ENCODE measurements at places on chromosomes 7 and 10. TPM values are rescaled to one million over a fixed set of nuclear protein-coding genes. Genes with fewer than 3 reads are reported as not detected.

Gene PLAC9
- total RNA-seq, result not detected

Gene PTPRE
- 55.1 TPM for total RNA-seq

Gene MKX
- not detected for total RNA-seq

Gene GSDME
- 0.19 TPM for total RNA-seq

Gene CAV1
- total RNA-seq, result not detected

Gene UPK3BL2
- 115 TPM for total RNA-seq

Gene HOGA1
- total RNA-seq, result not detected

Gene ZNF716
- total RNA-seq, result not detected

Gene ITIH5
- not detected for total RNA-seq

Gene HOXA10
- not detected for total RNA-seq

Gene GIMAP7
- total RNA-seq, result 48.4 TPM

Gene GRK5
- 19.2 TPM for total RNA-seq

GRCh38 chr10:115063701-115064658 is 29.2 kb upstream of the ATRNL1 start:
- DNase-seq, result no peak
- no peaks in the 10 kb centered on the region for H3K4me1 ChIP-seq
- H3K27ac ChIP-seq, result no peak overlapping the region
- no peaks in the 10 kb centered on the region for H3K27me3 ChIP-seq
- no peaks in the 10 kb centered on the region for H3K36me3 ChIP-seq

- no peak overlapping the region for H3K4me3 ChIP-seq
- no peaks in the 10 kb centered on the region for H3K4me1 ChIP-seq
- H3K27me3 ChIP-seq, result peaks cover 1% of the 10 kb centered on the region
These were observed 7.4 kb upstream of the NRCAM start for GRCh38 chr7:108463613-108464012.

DNA sequence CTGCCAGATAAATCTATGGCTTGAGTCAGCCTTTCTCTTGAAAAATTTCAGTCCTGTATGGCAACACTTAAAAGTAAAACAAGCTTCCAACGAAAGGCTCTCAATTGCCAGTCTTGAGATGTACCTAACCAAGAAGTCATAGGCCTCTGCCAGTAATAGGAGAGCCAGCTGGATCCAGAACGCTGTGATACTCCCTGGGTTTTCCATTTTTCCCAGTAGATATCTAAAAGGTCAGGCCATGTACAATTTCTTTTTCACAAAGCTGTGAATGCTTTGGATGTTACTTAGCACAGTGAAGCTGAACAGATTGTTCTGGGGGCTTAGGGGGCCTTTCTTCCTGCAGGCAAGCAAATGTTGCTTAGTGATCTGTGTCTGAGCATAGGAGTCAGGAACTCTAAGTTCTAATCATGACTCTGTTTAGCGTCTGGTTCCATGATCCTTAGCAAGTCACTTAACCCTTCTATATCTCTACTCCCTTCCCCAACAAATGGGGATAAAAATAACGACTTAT is 86.5 kb downstream of the ARMH3 start:
- H3K4me3 ChIP-seq, result no peak overlapping the region
- DNase-seq, result no peak
- no peaks in the 10 kb centered on the region for H3K27me3 ChIP-seq
- peak overlapping the region; percentile 18 for H3K27ac ChIP-seq
- peaks cover 9% of the 10 kb centered on the region for H3K4me1 ChIP-seq
- H3K36me3 ChIP-seq, result peaks cover 37% of the 10 kb centered on the region

DNA sequence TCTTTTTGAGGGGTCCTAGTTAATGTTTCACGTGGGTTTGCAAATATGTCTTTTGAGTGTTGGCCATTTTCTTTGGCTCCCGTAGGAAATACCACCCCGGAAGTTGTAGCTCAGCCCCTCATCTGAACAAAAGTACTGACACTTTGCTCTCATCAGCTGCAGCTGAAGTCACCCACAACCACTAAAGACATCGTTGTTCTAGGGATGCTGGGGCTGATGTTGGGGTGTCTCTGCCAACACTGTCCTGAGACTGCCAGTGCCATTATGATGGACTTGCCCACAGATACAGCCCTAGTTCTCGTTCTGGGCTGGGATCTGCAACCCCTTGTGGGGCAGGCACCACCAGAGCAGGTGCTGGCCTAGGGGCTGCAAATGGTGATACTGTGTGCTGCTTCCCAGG is 82.6 kb upstream of the ARHGAP21 start:
- no peak overlapping the region for H3K27ac ChIP-seq
- DNase-seq, result no peak
- no peaks in the 10 kb centered on the region for H3K27me3 ChIP-seq
- H3K36me3 ChIP-seq, result no peaks in the 10 kb centered on the region
- no peak overlapping the region for H3K4me3 ChIP-seq

DNA sequence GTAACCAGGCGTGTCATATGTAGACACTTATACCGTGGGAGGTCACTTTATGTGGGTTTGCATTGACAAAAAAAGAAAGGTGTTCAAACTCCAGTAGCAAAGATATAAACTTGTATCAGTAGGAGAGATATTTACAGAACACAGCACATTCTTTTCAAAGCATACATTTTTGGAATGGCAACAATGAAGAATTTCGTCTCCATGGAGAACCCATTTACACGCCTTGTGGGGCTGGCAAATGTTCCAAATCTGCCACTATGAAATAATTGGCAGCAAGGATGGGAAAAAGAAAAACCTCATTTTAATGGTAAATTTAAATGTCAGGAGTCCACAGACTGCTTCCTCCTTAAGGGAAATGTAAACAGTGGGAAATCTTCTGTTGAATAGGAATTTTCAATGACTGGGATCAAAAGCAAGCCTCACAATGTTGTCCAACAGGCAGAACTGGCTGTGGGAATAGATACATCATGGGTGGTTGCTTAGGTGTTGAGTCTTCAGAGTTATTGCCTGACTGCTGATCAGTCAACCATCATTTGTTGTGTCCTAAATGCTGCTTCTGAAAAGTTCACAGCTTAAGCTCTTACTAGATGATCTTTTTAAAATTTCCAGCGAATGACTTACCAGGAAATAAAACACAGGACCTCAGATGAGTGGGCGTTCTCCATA is 256.6 kb upstream of the SEMA3C start:
- no peak for DNase-seq
- H3K27ac ChIP-seq, result no peak overlapping the region
- H3K36me3 ChIP-seq, result no peaks in the 10 kb centered on the region
- no peaks in the 10 kb centered on the region for H3K27me3 ChIP-seq
- no peaks in the 10 kb centered on the region for H3K4me1 ChIP-seq

- H3K27me3 ChIP-seq, result no peaks in the 10 kb centered on the region
- H3K36me3 ChIP-seq, result no peaks in the 10 kb centered on the region
- no peaks in the 10 kb centered on the region for H3K4me1 ChIP-seq
- H3K4me3 ChIP-seq, result no peak overlapping the region
- H3K27ac ChIP-seq, result no peak overlapping the region
These were observed 6.9 kb upstream of the GOLGA7B start for GRCh38 chr10:97842656-97843280.

DNA sequence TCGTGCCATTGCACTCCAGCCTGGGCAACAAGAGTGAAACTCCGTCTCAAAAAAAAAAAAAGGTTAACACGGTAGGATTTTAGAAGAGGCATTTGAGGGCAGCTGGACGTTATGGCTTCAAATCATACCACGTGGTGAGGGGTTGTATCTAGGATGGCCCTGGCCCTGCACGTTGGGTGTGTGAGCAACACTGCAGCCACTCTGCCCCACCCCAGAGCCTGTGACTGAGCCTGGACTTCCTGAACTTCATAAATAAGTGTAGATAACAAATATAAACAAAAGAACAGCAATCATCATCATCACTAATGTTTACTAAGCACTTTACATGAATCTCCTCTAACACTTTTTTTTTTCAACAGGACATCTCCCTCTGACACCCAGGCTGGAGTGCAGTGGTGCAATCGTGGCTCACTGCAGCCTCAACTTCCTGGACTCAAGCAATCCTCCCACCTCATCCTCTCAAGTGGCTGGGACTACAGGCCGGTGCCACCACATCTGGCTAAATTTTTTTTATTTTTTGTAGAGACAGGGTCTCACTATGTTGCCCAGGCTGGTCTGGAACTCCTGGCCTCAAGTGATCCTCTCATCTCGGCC is 169.5 kb upstream of the FRMD4A start:
- no peak overlapping the region for H3K27ac ChIP-seq
- no peaks in the 10 kb centered on the region for H3K27me3 ChIP-seq
- no peak for DNase-seq

DNA sequence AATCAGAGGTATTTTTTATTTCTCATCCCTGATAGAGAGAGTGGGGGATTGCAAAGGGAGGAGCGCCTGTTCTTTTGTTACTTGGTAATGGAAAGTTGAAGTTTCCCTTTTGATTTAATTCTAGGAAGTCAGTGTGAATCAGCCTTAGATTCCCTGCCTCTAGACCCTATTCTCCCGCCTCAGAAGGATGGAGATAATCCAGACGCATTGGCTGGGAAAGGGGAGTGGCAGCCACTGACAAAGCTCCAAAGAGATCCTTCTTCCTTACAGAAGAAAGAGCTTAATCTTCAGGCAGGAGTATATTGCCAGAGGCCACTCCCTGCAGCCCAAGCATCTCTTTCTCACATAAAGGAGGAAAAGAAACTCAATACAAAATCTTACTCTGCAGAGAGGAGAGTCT is 122.3 kb upstream of the GALNT17 start:
- no peaks in the 10 kb centered on the region for H3K27me3 ChIP-seq
- H3K27ac ChIP-seq, result no peak overlapping the region
- no peak overlapping the region for H3K4me3 ChIP-seq
- no peak for DNase-seq
- H3K4me1 ChIP-seq, result no peaks in the 10 kb centered on the region

DNA sequence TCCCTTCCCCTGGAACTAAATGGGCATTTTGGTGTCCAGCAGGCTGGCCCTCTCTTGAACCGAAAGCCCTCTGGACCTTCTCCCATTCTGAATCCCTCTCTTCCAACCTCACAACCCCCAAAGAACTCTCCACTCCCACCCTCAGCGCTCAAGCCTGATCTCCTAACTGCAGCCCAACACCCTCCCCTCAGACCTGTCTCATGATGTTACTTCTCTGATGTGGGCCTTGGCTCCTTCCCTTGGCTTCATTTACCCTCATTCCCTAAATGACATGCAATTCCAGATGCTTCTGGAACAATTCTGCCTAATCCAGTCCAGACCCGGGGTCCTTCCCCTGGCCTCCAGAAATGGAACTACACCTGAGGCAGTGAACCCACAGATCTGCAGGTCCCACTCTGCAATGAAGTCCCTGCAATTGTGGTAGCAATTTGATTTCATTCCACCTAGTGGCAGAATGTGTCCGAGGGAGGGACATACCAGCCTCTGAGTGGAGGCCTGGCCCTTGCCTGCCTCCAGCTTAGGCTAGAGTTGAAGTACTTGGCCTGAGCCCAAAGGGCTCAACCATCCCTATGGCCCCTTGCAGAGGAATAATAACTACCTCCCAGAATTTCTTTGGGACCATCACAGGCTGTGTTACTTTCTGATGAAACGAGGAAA is 4.1 kb upstream of the CEP41 start:
- no peak overlapping the region for H3K4me3 ChIP-seq
- peaks cover 13% of the 10 kb centered on the region for H3K4me1 ChIP-seq
- no peaks in the 10 kb centered on the region for H3K36me3 ChIP-seq
- no peak for DNase-seq
- H3K27me3 ChIP-seq, result no peaks in the 10 kb centered on the region

DNA sequence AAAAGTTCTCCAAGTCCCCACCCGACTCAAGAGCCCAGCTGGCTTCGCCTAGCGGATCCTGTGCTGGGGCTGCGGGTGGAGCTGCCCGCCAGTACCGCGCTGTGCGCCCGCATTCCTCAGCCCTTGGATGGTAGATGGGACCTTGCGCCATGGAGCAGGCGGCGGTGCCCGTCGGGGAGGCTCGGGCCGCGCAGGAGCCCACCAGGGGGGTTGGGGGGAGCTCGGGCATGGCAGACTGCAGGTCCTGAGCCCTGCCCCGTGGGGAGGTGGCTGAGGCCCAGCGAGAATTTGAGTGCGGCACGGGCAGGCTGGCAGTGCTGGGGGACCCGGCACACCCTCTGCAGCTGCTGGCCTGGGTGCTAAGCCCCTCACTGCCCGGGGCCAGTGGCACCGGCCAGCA is 57.0 kb downstream of the TBC1D12 start:
- no peaks in the 10 kb centered on the region for H3K36me3 ChIP-seq
- no peak overlapping the region for H3K4me3 ChIP-seq
- no peak for DNase-seq
- H3K4me1 ChIP-seq, result no peaks in the 10 kb centered on the region
- H3K27me3 ChIP-seq, result no peaks in the 10 kb centered on the region

DNA sequence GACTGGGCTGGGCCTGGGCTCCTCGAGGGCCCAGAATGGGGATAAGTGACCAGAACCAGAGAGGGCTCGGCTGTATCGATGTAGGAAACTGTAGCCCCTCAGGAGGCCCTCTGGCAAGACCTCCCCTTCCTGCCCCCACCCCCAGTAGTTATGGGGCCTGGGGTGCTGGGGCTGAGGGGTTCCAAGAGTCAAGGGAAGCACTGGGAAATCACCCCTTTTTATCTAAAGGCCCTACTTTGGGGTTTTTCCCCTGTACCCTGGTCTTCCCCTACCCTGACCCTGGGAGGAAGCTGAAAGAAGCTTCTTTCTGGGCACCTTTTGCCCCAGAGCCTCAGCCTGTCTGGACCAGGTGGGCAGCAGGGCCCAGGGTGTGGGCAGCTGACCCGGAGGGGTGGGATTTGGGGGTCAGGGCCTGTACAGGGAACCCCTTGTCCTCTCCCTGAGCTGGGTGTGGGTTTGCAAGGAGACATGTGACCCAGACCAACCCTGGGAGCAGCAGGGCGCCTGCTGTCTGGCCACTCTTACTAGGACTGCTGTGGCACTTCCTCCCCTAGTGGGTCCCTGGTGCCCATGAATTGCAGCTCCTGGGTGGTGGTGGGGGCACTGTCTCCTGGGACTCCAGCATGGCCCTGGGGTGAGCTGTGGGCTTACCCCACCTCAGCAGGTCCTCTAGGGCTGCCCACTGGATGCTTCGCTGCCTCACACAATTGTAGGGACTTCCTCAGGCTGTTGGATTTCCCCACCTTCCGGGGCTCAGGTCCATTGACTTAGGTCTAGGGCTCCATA is 1.5 kb downstream of the IRF5 start:
- no peaks in the 10 kb centered on the region for H3K36me3 ChIP-seq
- no peak for DNase-seq
- peak overlapping the region; percentile 21 for H3K27ac ChIP-seq
- peaks cover 3% of the 10 kb centered on the region for H3K27me3 ChIP-seq
- peak overlapping the region; percentile 69 for H3K4me3 ChIP-seq

DNA sequence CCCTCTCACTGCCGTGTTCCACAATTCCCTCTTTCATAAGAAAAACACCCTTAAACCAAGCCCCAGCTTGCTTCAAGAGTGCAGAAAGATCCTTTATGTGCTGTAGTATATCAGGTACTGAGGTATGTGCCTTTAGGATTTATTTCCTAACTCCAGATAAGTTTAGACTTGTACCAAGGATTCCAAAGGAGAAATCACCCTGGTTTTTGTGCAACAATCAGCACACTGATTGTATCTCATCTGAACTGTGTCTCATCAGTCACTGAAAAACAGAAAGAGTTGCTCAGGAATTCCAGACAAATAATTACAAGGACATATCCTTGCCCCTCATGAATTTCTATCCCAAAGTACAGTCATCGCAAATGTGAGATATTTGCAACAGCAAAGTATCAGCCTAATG is 77.2 kb upstream of the PTPRZ1 start:
- no peaks in the 10 kb centered on the region for H3K36me3 ChIP-seq
- no peaks in the 10 kb centered on the region for H3K4me1 ChIP-seq
- no peak for DNase-seq
- H3K27me3 ChIP-seq, result no peaks in the 10 kb centered on the region

GRCh38 chr10:12971001-12971788 is 30.3 kb downstream of the CCDC3 start:
- no peak overlapping the region for H3K4me3 ChIP-seq
- H3K4me1 ChIP-seq, result no peaks in the 10 kb centered on the region
- no peak overlapping the region for H3K27ac ChIP-seq
- no peaks in the 10 kb centered on the region for H3K27me3 ChIP-seq

Measured in CD4-positive, alpha-beta T cell (primary cell).